AG04450 (cell line): ENCODE measurements at places on chromosomes 3 and 15.

DNA sequence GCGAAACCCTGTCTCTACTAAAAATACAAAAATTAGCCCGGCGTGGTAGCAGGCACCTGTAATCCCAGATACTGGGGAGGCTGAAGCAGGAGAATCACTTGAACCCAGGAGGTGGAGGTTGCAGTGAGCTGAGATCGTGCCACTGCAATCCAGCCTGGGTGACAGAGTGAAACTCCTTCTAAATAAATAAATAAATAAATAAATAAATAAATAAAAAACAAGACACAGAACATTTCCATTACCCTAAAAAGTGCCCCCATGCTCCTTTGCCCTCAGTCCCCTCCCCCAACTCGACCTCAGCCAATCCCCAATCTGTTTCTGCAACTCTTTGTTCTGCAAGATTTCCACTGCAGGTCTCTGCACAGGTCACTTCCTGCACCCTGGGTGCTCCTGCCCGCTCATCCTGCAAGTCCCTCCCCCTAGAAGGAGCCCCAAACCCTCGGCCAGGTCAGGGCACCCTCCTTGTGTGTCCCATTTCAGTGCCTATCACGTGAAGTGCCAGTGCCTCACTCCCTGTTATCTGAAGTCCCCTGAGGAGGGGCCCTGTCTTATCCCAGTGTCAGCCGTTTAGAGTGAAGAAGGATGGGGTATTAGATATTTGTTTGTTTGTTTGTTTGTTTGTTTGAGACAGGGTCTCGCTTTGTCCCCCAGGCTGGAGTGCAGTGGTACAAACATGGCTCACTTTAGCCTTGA is 1.1 kb downstream of the FAM240A start:
- DNase-seq: no peak

DNA sequence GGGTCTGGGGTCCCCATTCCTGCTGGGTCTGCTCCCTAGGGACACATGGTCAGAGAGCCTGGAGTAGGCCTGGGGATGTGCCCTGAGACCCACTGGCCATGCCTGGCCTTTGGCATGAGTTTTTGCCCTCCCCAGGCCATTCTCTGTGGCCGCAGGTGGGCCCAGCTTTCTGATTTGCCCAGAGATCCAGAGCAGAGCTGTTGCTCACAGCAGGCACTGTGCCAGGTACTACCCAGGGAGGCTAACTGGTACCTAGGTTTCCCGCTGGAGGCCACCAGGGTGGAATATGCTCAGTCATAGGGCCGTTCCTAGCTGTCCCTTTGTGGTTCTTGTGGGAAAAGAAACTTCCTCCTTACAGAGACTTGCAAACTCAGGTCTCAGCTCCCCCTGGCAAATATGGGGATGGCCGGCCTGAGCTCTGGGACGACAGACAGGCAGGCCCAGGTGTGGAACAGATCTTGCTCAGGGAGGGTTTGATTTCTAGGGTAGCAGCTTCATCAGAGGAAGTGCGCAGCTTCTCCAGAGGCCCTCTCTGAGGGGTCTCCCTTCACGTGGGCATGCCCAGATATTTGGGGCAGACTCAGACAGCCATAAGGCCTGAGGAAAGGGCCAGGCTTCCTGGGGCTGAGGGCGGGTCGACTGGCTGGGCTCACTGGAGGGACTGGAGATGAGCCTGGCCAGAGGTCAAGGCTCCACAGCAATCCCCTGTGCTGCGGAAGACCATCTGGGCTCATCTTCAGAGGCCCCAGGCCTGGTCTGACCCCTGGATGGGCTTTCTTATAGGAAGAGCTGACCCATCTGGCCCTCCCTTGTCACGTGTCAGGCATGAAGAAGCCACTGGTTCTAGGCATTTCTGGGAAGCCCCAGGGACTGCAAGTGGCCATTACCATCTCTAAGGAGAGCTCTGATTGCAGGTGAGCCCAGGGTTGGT is 28.0 kb downstream of the ACAA1 start:
- no peak for DNase-seq

DNA sequence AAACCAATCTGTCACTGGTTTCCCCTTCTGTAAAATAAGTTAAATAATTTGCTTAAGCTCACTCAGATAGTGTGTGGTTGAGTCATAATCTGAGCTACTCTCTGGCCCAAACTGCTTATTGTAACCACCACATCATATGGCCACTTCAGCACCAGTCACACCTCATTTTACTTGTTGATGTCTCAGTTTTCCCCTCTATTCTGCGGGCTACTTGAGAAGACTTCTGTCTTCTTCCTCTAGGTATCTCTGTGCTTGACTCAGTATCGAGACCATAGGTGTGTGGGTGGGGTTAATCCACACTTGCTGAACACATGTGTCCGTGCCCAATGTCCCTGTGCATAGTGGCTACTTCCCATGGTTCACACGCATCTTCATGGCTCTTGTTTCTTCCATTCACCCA is 32.9 kb downstream of the CRYGS start:
- DNase-seq: no peak

DNA sequence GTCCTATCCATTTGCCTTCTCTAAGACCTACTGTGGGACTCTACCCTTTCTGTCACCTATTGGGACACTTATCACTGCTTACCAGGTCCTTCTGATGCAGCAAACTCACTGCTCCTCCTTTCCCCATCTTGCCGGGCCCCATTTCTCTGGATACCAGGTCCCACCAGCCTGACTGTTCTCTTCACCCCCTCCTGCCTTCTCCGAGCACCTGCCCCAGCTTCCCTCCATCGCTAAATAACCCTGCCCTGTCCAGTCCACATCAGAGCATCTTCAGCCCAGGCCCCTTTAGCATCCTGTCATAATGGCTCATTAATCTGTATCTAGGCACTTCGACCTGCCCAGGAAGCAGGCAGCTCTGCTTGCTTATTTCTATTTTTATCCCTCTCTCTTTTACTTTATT is 74.7 kb downstream of the CRYGS start:
- no peak for DNase-seq

DNA sequence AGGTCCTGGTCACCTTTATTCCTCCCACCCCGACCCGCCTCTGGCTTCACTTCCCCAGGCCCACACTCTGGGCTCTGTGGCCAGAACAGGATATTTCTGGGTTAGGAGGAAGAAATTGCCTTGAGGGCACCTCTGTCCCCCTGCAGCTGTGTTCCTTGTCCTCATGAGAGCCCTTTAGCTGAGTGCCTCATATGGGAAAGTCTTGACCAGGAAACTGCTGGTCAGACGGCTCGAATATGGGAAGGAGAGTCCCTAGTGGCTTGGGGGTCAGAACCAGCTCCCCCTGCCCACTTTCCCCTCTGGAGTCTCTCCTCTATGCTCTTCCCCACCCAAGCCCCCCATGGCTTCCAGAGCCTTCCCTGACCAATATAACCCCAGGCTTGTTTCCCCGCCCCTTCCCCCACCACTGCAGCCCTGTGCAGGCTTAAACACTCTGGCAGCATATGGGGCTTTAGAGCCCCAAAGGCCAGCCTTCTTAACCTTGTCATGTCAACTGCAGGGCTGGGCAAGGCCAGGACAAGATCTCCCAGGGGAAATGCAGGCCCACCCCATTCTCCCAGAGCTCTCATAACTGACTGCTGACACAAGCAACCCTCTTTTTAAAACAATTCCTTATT is 36.4 kb downstream of the SEC22C start:
- no peak for DNase-seq

GRCh38 chr3:169146179-169146665 is 517.3 kb downstream of the MECOM start:
- DNase-seq: no peak

DNA sequence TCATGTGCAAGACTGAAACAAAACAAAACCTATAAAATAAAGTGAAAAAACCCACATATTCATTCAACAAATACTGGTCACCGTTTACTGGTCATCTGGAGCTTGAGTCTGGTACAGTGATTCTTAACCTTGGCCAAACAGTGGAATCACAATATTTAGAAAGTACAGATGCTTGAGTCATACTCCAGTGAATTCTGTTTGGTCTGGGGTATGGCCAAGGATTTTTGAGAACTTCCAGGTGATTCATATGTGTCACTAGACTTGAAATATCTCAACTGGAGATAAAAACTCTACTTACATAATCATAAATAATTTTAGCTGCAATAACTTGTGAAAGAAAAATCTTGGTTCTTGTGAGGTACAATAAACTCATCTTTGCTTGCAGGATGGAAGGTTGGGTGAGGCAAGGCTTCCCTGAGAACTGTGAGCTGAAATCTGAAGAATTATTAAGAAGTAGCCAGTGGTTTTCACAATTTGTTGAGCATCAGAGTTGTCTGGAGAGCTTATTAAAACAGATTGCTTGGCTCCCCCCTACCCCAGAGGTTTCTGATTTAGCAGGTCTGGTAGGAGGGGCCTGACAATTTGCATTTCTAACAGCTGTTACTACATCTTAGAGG is 9.6 kb downstream of the NEK11 start:
- peak; percentile 61 for DNase-seq

GRCh38 chr3:113783463-113783862 is 36.6 kb downstream of the ATP6V1A start:
- peak; percentile 91 for DNase-seq

DNA sequence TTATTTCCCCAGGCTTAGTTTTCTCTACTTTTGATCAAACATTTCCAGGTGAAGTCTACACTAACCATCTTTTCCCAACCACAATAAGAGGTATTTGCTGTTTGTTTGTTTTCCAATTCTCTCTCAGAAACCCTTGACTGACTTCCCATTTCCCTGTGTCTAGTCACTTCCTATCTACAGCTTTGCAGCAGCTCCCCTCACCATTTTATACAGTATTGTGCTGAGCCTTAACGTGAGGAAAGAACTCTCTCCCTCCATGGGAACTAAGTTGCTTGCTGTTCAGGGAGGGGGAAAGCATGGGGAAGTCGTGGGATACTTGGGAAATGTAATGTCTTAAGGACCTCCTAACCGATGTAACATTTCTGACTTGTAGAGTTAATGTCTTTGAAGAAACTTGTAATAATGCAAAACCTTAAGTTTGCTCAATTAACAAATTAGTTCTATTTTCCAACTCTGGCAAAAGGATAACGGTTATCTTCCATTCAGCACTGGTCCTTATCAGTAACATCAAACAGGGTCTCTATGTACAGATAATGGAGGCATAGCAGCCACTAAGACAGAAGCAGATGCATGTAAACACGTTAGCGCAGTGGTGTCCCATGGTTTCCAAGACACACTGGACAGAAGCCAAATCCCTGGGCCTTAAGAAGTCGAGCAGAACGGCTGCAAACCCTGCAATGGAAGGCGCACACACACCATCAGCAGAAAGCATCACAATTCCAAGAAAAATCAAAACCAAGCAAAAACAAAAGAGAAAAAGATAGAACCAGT is 39.7 kb downstream of the NPTN start:
- DNase-seq: no peak

DNA sequence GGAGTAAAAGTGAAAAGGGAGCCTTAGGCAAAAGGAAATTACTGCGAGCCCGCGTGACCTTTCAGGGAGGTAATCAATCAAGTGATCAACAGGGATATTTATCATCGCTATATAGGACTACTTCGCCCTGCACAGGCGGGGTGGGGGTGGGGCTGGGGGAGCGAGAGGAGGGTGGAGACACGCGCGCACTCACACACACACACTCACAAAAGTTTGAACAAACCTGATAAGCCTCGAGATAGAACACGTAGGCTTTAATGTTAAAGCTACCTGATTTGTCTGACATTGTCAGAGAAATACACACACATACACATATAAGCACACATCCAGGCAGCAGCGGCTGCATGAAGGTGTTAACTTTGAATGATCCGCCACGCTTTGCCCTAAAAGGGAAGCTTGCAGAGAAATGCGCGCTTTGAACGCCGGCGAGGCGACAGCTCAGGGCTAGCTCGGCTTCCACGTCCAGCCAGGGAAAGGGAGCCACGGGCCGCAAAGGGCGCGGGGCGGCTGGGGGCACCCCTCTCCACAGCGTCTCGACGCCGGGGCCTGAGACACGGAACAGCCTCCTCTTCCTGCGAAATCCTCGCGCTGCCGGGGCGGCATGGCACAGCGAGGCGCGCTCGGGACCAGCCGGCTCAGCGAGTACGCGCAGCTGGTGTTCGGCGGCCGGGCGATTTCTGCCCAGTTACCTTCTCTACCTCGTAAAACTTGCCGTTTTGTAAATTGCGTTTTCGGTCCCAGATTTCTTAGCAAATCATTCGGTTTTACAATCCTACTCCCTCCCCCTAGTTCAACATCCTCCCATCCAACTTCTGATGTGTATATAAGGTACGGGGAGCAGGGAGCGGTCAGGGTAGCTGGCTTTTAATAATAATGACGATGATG is 4.8 kb upstream of the MECOM start:
- DNase-seq: no peak

- DNase-seq: no peak
Measured at GRCh38 chr3:57098418-57099310, 38.2 kb downstream of the SPATA12 start.

GRCh38 chr3:54042259-54042823 is 80.0 kb upstream of the CACNA2D3 start:
- DNase-seq: no peak

DNA sequence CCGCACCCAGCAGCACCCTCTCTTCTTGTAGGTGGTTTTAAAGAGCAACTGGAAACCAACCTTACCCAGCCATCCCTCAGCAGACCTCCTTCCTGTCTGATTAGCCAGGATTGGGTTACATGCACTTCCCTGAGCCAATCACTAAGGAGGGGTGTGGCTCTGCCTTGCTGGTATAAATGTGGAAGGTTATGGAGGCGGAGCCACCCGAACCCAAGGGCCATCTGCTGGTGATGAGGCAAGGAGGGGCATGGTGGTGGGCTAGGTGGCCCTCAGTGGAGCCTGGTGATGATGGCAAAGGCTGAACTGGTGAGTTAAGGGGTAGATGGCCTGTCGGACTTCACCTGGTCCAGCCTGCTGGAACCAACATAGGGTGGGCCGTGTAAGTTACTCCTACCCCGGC is 39.8 kb downstream of the CCDC33 start:
- no peak for DNase-seq

DNA sequence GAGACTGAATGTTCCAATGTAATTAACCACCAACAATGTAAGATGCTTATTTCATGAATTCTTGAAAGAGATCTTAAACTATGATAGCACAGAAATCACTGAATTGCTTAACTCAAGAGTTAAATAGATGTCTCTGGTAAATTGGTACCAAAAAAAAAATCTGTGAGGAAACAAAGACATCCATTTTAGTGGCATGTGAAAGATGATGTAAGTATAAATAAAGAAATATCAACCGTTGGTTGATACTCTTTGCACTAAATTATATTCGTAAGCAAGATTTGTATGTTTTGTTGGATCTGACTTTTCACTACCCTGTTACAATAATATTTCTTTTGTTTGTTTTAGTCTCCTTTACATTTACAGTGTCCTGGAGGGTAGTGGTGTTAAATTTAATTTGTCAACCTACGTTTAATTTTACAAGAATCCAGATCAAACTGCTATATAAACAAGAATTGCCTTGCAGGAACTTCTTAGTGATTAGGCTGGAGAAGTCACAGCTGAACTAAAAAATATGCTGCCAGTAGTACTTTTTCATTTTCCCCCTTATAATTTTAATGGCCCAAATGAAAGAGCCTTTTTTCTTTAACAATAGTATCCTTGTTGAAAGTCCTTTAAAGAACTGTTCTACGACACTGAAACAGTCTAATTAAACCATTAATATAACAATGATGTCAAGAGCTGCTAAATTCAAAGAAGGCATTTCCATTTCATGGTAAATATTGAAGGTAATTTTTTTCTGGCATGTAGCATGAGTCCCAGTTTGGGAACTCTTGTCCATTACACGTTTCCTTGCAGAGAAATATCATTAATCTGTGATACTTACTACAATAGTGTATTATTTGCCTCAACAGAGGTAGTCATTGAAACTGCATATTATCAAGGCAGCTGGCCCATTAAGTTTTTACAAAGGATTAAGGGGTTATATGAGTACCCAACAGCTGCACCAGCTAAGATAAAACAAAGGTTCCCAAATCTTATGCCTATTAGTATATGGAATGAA is 109.6 kb upstream of the PHLDB2 start:
- no peak for DNase-seq
